ENCODE measurements at places on chromosomes 2 and 18.

GRCh38 chr2:231583982-231584381 is 8.7 kb upstream of the TEX44 start:
- H3K36me3 ChIP-seq = no peaks in the 10 kb centered on the region
- no peak for DNase-seq
- no peak overlapping the region for H3K4me3 ChIP-seq
- no peaks in the 10 kb centered on the region for H3K27me3 ChIP-seq

DNA sequence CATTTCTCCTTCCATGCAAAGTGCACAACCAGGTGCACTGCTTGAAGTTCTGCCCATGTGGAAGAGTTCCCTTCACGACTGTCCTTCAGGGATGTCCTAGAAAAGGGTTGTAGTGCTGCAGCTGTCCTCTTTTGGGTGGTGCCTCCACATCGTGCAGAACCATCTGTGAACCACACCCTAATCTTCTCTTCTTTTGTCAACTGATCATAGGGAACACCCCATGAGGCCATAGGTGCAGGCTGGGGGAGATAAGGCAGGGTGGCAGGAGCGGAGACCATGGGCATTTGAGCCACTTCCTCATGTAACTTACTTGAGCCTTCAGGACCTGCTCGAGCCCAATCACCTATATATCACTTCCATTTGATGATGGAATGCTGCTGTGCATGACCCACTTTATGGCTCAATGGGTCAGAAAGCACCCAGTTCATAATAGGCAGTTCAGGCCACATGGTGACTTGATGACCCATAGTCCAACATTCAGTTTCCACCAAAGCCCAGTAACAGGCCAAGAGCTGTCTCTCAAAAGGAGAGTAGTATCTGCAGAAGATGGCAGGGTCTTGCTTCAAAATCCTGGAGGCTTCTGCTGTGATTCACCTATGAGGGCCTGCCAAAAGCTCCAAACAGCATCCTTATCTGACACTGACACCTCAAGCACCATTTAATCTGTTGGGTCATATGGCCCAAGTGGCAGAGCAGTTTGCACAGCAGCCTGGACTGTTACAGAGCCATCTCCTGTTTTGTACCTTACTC is 84.7 kb upstream of the CYRIA start:
- DNase-seq = no peak
- no peak overlapping the region for H3K27ac ChIP-seq
- H3K27me3 ChIP-seq = no peaks in the 10 kb centered on the region
- no peaks in the 10 kb centered on the region for H3K36me3 ChIP-seq

DNA sequence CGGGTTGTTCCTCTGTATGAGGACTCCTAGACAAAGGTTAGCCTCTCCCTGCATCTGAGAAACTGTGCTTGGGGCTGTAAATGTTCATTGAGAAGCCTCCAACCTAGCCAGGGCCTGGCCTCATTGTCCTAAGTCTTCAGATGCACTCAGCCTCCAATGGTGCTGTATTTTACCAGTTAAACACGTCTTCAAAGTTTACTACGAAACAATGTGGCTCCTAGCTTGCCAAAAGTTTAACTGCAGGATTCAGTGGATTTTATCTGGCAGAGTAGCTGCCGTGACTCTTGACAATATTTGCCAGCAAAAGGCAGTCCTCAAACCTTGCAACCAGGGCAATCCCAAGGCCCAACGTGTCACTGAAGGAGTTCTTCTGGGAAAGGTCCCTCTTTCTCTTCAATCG is 1.1 kb downstream of the PID1 start:
- no peaks in the 10 kb centered on the region for H3K27me3 ChIP-seq
- no peaks in the 10 kb centered on the region for H3K36me3 ChIP-seq
- DNase-seq = no peak
- H3K4me1 ChIP-seq = peaks cover 17% of the 10 kb centered on the region
- H3K27ac ChIP-seq = peak overlapping the region; percentile 73
- H3K4me3 ChIP-seq = peak overlapping the region; percentile 14

DNA sequence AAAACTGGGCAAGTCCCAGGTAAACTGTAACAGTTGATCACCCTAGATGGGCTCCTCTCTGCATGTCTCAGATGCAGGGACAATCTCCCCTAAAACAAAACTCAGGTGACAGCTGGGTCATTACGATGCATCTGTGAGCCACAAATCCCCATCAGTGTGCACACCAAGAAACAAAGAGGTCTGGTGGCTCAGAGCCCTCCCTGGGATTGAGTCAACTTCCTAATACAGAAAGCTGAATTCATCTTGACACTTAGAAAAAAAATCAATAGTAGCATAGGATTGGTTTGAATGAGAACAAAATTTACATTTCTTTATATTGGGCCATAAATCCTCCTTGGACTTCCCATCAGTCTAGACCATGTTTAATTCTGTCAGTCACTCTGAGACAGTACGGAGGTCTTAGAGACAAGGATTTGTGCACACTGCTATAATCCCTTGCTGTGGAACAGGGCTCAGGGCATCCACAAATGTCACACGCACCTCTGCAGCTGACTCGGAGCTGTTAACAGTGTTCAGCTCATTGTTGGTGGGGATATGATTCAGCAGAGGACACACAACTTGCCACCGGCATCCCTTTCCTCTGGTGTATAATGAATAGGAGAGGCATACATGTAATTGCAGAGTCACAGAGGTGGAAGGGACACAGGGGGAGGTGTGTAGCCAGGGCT is 44.5 kb upstream of the DAPL1 start:
- H3K36me3 ChIP-seq = no peaks in the 10 kb centered on the region
- peaks cover 5% of the 10 kb centered on the region for H3K4me1 ChIP-seq
- no peak for DNase-seq

Data from left lung (tissue), 14 donors.